Activated CD4-positive, alpha-beta memory T cell treated with anti-CD3 and anti-CD28 coated beads for 36 hours (primary cell): ENCODE measurements at places on chromosomes 7 and 10. TPM values are rescaled to one million over a fixed set of nuclear protein-coding genes. Genes with fewer than 3 reads are reported as not detected.

Gene FANK1
- total RNA-seq: 0.46 TPM

Gene ACTL6B
- total RNA-seq: not detected

Gene FRAT2
- 5.3 TPM for total RNA-seq

Gene CALD1
- total RNA-seq: 7.5 TPM

Gene C10orf67
- 0.31 TPM for total RNA-seq

Gene HDAC9
- 1.1 TPM for total RNA-seq

Gene C10orf90
- total RNA-seq: not detected

Gene FBXL13
- 0.63 TPM for total RNA-seq

Gene VSTM2A
- not detected for total RNA-seq

Gene GRID1
- not detected for total RNA-seq

Gene DMTF1
- total RNA-seq: 71.1 TPM

Gene RAMP3
- total RNA-seq: not detected

Gene VAX1
- not detected for total RNA-seq

Gene WNT2
- total RNA-seq: not detected

Gene AGAP6
- 11.8 TPM for total RNA-seq

Gene FOXP2
- total RNA-seq: not detected

Gene ABCB1
- total RNA-seq: 5.4 TPM

Gene PRR15
- total RNA-seq: not detected

Gene MBLAC1
- total RNA-seq: 3.4 TPM

Gene FXYD4
- total RNA-seq: not detected

Gene SLC12A9
- total RNA-seq: 17.8 TPM

Gene SLC29A4
- total RNA-seq: 0.45 TPM

Gene TRIM8
- 46.8 TPM for total RNA-seq

Gene SFRP4
- not detected for total RNA-seq

Gene TMEM196
- not detected for total RNA-seq
